Activated T-cell treated with anti-CD3 and anti-CD28 coated beads for 1 hour (primary cell): ENCODE measurements at places on chromosomes 11 and 22.

- no peak for DNase-seq
Observed at GRCh38 chr11:124605719-124606118, 5.5 kb upstream of the PANX3 start.

DNA sequence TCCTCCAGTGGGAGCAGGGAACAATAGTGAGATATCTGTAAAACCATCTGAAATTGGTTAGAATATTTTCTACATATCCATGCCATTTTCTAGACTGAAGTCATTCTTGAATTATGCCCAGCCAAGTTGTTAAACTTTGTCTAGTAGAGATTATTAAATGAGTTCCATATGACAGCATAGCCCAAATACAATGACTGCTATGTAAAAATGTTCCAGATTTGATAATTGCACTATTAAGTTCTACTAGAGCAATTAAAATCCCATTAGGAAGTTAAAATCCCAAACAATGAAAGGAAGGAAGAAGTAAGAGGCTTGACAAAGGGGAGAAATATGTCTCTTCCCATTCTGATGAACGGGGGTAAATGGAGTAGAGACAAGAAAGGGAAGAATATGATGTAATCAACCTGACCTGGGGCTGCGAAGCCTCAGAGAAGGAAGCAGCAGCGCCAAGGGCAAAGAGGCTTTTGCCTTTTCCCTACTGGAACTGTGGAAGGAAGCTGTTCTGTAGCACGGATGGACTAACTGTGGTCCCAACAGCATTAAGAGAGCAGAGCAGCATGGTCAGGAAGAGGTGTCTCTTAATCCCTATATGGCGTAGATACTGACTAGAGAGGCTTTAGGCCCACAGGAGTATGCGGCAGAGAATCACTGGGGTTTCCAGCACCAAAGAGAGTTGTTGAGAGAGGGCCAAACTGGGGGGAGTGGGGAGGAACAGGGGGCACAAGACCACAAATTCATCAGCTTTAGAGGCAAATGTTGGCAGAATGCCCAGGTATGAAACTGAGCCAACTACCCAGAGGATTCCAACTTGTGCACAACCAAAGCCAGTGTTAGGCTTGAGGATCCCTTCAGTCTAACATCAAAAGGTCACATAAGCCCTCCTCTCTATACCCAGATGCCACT lies 26.7 kb downstream of the RRP8 start:
- DNase-seq, result no peak

GRCh38 chr22:38564669-38565068 lies 5.3 kb downstream of the DMC1 start:
- DNase-seq, result no peak

DNA sequence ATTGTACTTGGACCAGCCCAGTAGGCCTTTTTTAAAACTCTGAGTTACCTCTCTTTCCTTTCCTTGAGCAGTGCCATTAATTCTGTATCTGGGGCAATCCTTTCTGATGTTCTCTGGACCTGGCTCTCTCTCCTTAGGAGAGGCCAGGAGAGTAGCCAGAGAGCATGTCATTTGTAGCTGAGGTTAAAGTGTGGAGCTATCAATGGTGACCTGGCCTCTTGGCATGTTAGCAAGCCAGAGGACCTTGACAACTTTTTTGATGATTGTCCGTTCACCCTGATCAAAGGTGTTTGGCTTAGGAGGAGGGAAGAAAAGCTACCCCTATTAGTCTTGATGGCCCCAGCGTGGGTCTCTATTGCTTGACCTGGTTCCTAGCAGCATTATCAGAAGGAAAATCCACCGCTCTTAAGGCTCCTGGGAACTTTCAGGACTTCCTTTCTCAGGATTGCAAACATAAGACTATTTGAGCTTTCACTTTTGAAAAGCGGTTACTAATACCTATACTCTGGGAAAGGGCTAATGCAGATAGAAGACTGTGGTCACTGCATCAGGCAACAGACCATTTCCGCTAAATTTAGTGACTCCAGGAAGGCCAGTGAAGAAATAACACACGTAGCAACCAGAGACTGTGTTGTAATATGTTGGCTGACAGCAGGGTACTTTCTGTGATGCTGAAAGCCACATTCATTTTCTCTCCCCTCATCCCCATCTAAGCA lies 18.2 kb downstream of the LIMK2 start:
- DNase-seq, result no peak

DNA sequence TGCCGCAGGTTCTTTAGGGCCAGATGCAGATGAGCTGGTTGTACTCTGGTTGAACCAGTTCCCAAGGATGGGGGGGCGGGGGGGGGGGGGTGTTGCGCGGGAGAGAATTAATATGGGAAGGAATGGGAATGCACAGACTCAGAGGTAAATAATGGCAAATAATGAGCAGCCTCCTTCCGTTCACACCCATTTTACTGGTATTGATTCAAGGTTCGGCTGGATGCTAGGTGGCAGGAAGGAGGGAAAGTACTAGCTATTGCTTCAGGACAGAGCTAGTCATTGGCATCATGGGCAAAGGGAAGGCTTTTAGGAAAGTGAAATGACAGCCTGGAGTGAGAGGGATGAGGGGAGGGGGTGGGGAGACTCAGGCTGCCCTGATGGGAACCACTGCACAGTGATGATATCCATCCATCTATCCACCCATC lies at the start of gene VSTM5:
TSS of gene VSTM5 (minus strand) at position 25 of the 425 bp plus-strand sequence. CDS start 116 bp downstream, outside the sequence.
- DNase-seq, result no peak

DNA sequence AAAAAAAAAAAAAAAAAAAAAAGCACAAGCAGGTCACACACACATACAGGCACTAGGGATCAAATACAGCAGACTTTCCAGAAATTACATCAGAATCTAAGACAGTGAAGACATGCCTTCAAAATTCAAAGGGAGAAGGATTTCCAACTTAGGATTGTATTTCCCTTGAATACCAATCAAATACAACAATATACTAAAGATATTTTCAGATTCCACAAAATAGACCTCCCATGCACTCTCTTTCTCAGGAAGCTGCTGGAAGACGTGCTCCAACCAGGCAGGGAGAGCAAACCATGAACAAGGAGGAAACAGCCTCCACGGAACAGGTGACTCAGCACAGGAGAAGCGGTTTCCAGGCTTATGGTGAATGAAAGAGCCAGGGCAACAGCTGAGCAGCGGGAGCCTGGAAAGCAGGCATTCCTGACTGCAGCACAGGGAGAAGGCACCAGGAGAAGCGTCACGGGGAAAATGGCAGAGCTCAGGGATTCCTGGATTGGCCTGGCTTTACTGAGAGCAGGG lies 32.0 kb downstream of the TMEM184B start:
- no peak for DNase-seq
